ENCODE measurements at places on chromosomes 3 and 15.

- no peak for DNase-seq
Measured at GRCh38 chr3:164419220-164419619, 659.1 kb downstream of the SI start.

DNA sequence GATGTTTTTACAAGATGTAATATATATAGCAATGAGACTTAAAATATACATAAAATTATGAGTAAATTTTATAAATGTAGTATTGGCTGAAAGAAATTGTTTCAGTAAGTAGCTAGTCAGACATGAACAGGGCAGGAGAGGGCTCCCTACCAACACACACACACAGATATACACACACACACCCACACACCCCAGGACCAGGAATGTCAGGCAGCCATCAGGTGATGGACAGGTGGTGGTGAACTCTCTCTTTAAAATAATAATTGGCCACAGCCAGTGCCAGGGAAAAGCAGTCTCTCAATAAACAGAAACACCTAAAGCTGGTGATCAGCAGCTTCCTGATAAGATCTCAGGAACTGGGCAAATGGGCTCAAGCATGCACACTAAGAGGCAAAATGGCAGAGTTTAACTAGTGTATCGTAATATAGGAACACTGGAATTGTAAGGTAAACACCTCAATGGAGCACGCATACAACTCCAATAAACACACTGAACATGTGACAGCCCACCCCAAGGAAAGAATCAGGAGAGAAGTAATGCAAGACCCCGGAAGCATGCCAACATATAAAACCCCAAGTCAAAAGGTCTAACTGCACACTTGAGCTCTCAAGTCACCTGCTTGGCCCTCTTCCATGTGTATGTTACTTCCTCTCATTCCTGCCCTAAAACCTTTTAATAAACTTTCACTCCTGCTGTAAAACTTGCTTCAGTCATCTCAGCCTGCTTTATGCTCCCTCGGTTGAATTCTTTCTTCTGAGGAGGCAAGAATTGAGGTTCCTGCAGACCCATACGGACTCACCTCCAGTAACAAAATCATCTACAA, 1034.1 kb upstream of the SEMA6D start:
- no peak for DNase-seq

GRCh38 chr15:50876989-50877360, 31.5 kb upstream of the AP4E1 start:
- peak; percentile 41 for DNase-seq

GRCh38 chr3:171792531-171792930, 17.8 kb downstream of the PLD1 start:
- no peak for DNase-seq

DNA sequence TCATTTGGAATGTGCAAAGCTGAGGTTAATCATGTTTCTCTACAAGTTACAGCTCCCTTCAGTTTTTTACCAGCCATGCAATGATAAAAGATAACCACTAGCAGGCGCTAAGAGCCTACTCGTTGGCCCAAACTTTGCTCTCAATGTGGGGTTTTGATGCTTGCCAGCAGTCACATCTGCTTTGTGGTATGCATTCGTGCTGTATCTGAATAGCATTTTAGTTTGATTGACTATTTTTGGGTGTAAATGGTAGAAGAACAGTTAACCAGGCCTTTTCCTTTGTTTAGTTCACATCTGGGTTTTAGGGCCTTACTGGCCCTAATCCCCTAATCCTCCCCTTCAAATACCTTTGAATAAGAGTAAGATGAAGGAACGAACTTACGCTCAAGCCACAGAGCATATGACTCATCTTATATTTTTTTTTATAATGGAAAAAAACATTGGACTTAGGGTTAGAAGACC, 4.4 kb upstream of the CLDN11 start:
- no peak for DNase-seq

DNA sequence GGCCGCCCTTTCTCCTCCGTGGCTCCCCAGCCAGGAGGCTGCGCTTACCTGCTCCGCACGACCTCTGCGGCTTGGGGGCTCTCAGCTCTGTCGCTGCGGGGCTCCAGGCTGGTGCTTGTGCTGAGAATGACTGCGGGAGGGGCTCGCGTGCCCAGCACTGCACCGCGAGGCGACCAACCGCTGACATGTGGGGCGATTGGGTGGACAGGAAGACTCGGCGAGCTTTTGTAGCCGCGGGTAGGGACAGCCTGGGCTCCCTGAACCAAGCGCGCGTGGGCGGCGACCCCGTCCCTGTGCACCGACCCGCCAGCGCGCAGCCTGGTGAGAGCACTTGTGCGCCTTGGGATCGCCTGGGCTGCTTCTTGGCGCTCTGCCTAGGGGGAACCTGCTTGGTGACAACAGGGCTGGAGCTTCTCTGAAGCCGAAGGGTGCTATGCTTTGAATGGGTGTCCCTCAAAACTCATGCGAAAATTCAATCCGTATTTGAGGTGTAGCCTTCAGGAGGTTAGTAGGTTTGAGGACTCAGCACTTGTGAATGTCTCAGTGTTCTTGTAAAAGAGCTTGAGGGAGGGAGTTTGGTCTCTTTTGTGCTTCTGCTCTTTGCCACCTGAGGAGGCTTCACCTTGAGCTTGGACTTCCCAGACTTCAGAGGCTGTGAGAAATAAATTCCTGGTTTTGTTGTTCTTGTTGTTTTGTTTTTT, 50.4 kb downstream of the IL12A start:
- no peak for DNase-seq

DNA sequence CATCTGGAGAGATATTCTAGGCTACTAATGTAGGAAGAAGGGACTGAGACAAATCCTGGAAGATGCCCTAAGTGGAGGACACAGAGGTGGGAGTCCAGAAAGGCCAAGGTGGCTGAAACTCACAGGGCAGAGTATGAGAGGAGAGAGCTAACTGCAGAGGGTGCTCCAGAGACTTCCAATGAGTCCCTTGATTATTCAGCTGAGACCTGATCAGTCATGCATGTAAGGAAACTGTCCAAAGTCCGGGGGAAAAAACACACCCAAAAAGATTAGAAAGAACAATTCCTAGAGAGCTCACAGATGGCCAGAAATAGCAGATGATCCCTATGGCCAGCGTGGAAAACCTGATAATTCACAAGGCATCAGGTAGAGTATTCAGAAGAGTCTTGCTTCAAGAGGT, 18.7 kb upstream of the FOXP1 start:
- no peak for DNase-seq

DNA sequence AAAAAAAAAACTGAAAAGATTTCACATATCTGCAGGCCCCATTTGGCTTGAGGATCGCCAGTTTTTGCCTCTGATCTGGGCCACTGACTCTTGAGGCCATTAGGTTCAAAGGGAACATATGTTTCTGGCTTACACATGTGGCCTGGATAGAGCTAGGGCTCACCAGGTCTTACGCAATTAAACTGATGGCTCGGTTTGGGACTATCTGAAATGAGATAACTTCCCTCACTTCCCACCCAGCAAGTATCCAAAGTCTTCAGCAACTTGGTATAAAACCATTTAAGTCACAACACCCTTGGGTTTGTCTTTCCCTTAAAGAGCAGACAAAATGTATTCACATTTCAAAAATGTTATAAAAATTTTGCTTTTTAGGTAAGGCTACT, 36.3 kb downstream of the LRIG1 start:
- DNase-seq = no peak

GRCh38 chr3:73418681-73419080, 206.1 kb downstream of the PDZRN3 start:
- no peak for DNase-seq

GRCh38 chr15:81191701-81192100, 5.0 kb upstream of the IL16 start:
- DNase-seq = no peak

- DNase-seq = no peak
Measured at GRCh38 chr3:74561881-74562280, 52.6 kb downstream of the CNTN3 start.

GRCh38 chr3:46578973-46579755, 13.1 kb upstream of the LRRC2 start:
- DNase-seq = no peak

GRCh38 chr3:105526360-105527111, 159.8 kb downstream of the ALCAM start:
- peak; percentile 5 for DNase-seq

DNA sequence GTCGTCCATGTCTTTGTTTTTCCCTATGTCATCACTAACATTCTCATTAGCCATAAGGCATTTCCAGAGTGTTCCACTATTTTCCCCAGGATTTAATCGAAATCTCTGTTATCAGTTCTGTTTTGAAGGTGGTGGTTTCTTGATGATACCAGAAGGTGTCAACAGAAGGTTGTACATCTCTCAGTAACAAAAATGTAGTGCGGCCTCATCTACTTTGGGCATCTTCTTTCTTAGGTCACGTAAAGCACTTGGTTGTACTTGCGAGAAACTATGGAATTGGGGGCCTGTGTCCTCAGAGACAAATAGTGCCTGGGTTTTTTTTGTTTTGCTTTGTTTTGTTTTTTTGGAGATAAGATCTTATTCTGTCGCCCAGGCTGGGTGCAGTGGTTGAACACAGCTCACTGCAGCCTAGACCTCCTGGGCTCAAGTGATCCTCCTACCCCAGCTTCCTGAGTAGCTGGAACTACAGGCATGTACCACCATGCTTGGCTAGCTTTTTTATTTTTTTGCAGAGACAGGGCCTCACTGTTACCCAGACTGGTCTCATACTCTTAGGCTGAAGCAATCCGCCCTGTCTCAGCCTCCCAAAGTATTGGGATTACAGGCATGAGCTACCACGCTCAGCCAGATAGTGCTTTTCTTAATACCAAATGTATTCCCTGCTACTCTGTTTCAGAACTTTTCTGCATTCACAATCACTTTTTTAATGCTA, 61.2 kb upstream of the FURIN start:
- DNase-seq = no peak

- DNase-seq = no peak
Measured at GRCh38 chr3:150421256-150421655, 13.2 kb downstream of the TSC22D2 start.

DNA sequence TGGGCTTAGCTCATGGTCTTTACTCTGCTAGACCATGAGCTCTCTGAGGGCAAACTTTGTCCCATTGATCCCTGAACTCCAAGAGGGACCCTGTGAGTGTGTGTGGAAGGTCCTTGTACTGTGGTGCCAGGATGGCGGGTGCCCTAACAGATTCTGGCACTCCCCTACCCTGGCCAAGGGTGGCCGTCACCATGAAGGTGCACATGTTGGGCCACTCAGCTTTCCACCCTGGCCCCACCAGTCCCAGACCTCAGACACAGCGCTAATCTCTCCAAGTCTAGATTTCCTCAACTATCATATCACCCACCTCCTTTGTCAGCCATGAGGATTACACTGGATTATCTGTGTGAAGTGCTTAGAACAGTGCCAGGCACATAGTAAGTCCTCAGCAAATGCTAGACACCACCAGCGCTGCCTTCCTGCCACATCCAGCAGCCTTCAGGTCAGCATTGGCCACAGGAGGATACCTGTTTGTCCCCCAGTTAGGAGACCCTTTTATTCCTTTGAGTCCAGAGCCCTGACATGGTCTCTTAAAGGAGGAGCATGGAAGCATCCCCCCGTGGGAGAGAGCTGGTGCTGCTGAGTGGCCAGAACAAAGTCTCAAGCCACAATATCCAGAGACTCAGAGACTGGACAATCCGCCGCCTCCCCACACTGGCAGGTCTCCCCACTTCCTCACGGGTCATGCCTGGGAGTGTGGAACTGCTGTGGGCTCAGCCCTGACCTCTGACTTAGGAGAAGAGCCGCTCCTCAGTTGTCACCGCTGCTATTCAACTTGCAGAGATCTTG, 44.5 kb upstream of the SLCO2A1 start:
- no peak for DNase-seq

GRCh38 chr3:94904156-94904674, 841.4 kb downstream of the NSUN3 start:
- no peak for DNase-seq

GRCh38 chr3:39542588-39542988, 75.1 kb downstream of the MOBP start:
- DNase-seq = no peak

- no peak for DNase-seq
Measured at GRCh38 chr3:128781164-128781563, 55.2 kb downstream of the RAB7A start.

GRCh38 chr3:135056733-135057310, 261.8 kb downstream of the EPHB1 start:
- no peak for DNase-seq

- no peak for DNase-seq
Measured at GRCh38 chr3:33089515-33089914, 7.4 kb downstream of the GLB1 start.

GRCh38 chr15:35926007-35926380, 380.0 kb upstream of the DPH6 start:
- no peak for DNase-seq

DNA sequence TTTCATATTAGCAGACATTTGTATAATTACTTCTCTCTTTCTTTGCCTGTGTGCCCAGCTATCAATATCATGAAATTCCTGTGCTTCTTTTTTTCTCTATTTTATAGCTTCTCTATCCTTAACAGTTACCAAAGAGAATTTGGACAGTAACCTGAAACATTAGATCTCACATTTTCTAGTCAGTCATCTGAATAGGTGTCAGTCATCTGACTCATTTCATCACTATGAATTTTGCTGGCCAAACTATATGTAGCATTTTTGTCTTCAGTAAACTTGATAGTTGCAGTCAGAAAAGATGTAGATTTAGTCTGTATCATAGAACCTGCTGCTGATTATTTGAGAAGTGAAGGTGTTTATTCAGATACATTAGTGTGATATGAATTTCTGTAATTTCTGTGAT, 52.6 kb downstream of the HMG20A start:
- DNase-seq = no peak

DNA sequence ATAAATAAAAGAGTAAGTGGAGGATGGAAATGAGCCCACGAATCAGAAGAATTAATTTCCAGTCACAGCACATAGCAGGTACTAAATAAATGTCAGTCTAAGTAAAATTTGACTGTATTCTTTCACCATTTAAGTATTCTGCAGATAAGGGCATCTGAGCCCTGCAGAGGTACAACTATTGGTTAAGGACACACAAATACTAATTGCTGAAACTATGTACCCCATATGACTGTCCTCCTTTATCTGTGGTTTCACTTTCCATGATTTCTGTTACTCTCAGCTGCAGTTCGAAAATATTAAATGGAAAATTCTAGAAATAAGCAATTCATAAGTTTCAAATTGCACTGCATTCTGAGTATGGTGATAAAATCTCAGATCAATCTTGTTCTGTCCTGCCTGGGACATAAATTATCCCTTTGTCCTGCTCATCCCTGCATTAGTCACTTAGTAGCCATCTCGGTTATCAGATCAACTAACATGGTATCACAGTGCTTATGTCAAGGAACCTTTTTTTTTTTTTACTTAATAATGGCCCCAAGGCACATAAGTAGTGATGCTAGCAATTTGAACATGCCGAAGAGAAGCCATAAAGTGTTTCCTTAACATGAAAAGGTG, 95.1 kb downstream of the LSAMP start:
- no peak for DNase-seq

- DNase-seq = no peak
Measured at GRCh38 chr3:133937756-133938601, 42.3 kb upstream of the RAB6B start.

GRCh38 chr3:84974347-84974746, 15.6 kb downstream of the CADM2 start:
- no peak for DNase-seq

DNA sequence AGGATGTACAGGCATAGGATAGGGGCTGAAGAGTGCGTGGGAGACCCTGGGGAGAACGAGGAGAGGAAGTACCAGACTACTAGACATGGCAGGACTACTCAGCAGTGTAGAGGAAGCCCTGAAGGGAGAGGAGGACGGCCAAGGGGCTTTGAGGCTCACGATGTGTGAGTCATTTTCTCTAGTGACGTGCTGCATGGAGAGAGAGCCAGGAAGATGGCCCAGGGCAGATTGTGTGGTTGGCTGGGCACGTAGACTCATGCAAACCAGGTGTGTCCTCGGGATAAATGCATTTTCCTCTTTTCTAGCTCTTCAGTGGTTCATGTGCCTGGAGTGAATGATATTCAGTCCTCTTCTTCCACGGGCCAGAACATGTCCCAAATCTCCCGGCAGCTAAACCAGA, 115.0 kb upstream of the ABHD17C start:
- no peak for DNase-seq

Data from SHP77 treated with DMSO at 0.1 percent for 48 hours (cell line).